Mucosa of gallbladder (tissue), 1 donor: ENCODE measurements at places on chromosomes 11 and 22.

GRCh38 chr11:28956446-28956845 is 848.3 kb downstream of the METTL15 start:
- no peak for DNase-seq

DNA sequence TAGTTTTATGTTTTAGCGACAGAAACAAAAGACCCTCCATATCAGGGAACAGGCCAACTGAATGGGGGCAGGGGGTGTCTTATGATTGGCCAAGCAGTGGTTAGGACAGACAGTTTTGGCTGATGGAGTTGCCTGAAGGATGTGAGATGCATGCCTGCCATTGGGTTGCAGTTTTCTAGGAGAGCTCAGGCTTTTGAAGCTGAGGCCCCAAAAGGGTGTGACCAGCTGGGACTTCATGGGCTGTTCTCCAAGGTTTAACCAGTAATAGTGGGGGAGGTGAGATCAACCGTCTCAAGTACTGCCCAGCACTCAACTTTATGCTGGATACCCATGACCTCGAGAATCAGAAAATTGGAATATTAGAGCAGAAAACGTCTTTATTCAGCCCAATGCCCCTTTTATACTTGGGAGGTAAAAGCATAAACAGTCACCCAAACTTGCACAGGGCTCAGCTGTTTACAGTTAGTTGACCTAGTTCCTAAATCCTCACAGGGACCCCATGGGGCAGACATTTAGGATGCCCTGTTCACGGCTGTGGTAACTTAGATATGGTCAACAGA is 13.5 kb downstream of the DTX4 start:
- no peak for DNase-seq

- DNase-seq: no peak
These were observed 92.3 kb downstream of the CD44 start for GRCh38 chr11:35231076-35231860.

DNA sequence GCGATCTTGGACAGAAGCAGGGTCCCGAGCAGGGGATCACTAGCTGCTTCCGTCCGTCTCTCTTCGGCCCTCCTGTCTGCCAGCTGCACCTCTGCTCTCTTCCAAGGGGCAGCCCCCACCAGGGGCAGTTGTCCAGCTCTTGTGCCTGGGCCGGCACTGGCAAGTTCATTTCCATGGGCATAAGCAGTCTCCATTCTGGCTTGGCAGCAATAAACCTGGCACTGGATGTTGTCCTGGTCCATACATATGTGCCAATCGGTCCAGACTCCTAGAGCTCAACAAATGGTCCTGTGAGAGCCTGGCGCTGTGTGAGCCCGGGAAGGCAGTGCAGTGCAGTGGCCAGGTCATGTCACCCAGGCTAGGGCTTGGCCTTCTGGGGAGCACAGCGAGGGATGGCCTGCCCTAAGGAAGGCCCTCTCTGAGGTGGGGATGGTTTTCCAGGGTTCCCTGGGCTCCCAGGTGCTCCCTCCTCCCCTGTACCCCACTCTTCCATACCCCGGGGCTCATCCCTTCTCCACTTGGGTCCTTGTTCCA is 60.4 kb downstream of the RPS6KA4 start:
- DNase-seq: no peak

DNA sequence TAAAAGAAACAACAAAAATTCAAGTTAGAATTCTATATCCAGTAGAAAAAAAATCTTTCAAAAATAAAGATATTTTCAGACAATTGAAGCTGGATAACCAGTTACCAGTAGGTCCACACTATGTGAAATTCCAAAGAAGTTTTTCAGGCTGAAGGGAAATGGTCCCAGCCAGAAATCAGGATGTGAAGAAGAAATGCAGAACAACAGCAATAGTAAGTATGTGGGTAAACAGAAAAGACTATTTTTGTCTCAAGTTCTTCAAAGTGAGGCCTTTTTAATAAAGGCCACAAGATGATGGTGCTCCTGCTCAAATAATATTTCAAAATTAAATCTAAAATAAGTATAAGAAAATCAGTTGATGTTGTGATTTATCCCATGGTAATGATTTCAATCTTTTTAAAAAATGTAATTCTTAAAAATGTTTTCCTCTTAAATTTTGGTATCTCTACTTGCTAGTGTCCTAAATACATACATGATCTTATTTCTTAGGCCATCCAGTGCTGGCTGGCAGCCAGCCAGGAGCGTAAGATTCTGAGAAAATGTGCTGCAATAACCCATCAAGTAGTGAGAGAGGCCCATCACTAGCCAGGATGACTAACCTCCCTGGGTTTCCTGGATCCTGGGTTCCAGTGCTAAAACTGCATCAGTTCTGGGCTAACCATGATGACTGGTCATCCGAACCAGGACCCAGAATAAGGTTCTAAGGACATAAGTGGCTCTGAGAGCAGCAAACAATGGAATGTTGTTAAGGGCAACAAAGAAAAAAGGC is 15.6 kb upstream of the UCP3 start:
- DNase-seq: peak; percentile 32

DNA sequence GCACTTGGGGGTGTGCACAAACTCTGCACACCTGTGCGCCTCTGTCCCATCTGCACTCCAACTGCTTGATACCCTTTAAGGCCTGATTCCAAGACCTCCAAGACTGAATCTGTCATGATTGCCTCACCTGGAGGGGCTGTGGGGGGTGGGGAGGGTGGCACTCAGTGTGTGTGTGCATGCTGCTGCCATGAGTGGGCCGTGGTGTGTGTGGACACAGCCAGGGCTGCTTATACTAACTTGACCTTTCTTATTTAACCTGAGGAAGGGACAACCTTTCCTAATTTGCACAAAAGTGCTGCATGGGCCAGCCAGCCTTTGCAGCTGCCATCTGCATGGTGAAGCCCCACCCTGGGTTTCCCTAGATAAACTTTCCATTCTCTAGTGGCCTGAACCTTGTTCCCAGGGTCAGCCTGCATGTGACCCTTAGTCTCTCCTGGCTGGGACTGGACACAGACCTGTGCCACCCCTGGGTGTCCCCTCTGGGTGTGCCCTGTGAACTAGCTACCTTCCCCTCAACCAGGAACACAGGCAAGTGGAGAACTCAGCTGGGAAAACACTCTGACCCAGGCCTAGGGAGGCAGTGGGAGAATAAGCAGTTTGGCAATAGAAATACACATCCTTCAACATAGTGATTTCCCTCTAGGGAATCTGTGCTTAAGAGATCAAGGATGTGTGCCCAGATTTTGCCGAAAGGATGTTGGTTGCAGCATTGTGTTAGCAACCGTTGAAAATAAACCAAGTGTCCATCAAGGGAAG is 45.4 kb upstream of the DKK3 start:
- DNase-seq: no peak

GRCh38 chr22:19508024-19508776 is 16.0 kb downstream of the CLDN5 start:
- DNase-seq: no peak

- DNase-seq: no peak
These were observed 2.5 kb downstream of the CELF1 start for GRCh38 chr11:47550288-47551047.

- DNase-seq: no peak
These were observed 81.4 kb downstream of the WNT7B start for GRCh38 chr22:45895436-45896152.

- DNase-seq: no peak
These were observed 1505.2 kb downstream of the TBC1D22A start for GRCh38 chr22:48267681-48268080.

DNA sequence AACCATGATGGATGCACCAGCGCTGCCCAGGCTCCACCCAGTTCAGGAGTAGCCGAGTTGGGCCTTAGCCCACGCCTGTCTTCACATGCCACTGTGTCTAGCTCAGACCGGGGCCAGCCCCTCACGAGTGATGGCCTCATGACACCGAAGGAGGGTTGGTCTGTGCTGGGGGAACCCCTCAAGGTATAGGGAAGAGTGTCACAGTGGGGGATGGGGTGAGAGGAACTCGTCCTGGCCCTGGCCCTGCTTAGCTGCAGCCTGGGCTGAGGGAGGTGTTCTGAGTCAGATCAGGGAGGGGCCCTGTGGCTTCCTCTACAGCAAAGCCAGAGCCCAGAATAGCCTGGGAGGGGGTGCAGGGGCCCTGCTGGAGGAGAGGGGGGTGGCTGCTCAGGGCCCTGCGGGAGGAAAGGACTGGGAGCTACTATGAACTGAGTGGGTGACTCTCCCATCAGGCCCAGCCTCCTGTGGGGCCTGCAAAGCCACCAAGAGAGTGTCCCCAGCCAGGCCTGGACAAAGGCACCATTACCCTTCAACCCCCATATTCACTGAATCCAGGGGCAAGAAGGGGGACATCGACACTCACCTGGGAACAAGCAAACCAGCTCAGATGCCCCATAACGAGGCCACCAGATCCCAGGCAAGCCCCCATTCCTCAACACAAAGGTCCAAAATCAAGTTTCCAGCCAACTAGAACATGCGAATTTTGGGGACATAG is 41.2 kb downstream of the IGLL5 start:
- no peak for DNase-seq

GRCh38 chr11:8758619-8759169 is 76.1 kb downstream of the RPL27A start:
- DNase-seq: no peak

DNA sequence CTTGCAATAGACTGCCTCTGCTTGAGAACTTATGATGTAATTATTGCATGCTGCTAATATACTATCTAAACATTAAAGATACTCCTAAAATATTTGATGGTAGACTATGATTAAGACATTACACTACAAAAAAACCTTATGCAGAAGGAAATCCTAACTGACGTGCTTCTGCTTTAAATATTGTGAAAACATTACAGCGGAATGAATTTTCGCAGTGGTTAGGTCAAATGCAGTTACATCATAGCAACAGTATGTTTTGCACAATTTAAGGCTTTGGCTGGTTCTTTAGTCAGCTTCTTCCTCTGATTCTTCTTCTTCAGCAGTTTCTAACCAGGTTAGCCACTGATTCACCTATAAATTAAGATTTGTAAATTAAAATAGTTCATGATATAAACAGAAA is 11.2 kb downstream of the EIF4G2 start:
- DNase-seq: no peak

DNA sequence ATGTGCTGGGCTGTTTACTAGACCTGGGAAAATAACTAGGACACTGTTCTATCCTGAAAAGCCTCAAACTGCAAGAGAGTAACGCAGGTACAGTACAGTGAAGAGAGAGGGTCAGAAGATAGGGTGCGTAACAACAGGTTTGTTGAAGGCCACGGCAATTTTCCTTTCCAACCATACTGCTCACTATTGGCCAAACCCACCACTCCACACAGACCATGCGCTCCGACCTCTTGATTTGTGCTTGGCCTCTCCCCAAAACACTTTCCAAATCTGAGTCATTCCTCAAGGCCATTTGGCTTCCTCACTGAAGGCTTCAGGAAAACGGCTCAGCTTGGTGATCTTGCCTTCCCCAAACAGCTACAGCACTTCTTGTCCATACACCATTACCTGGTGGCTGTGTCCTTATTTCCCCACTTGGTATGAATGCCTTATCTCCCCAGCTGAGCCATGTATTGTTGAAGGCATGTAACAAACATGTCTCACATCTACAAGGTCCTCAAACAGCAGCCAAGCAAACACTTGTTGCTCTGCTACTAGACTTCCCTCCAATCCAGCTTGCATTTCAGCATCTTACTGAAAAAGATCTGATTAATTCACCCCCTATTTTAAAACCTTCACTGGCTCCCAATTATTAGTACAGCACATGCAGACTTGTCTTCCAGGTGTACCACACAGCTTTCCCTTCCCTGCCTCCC is 40.9 kb downstream of the TCF20 start:
- no peak for DNase-seq

DNA sequence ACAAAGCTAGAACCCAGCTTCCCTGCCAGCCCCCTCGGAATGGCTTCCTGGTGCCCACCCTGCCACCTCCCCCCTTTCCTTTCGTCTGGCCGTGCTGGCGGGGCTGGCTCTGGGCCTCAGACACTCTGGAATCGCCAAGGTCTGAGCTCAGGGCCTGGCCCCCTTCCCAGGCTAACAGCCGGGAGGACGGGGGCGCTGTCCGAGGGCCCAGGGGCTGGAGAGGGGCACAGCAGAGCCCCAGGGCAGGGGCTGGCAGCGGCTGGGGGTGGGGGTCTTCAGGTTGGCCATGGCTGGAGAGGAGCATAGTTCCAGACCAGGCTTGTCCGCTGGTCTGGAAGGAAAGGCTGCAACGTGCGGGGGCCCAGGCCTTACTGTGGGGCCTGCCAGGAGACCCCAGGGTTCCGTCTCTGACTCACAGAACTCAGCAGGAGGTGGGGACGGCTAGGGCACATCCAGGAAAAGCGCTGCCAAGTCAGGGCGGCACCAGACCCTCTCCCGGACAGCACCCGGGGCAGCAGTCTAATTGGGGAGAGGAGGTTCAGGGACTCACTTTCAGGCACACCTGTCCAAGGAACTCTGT is 861 bp upstream of the LTBP3 start:
- peak; percentile 41 for DNase-seq

- no peak for DNase-seq
These were observed 8.0 kb downstream of the ANO1 start for GRCh38 chr11:70085815-70086769.

GRCh38 chr11:12329797-12330196 is 47.6 kb upstream of the PARVA start:
- no peak for DNase-seq

- no peak for DNase-seq
These were observed 86.2 kb downstream of the BDNF start for GRCh38 chr11:27614092-27614491.

- no peak for DNase-seq
These were observed 24.1 kb downstream of the PTPRJ start for GRCh38 chr11:48004456-48004855.

GRCh38 chr11:32594272-32594671 is 10.6 kb downstream of the EIF3M start:
- DNase-seq: no peak

DNA sequence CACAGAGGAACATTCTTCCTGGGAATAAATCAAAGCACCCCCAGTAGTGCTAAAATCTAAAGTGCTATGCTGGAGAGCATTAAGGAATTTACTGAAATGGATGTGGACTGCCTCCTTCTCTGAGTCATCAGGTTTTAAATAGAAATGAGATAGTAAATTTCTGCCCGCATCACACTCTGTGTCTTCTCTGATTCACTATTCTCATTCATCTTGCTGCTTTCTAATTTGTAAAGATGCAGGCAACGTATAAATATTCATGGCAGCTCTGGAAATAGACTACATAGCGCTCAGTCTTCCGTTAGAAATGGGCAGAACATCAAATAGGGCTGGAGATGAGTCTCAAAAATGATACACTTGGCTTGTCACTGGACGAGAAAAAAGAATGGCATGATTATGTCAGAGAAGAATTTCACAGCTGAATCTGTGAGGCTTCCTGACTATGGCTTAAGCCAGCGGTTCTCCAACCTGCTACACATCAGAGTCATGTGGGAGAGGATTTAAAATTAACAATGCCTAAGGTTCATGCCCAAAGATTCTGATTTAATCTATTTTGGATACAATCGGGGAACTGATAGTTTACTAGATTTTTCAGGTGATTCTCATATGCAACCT is 178.2 kb downstream of the LRRC4C start:
- no peak for DNase-seq

- no peak for DNase-seq
These were observed 226.7 kb upstream of the PDGFD start for GRCh38 chr11:104390651-104391050.

DNA sequence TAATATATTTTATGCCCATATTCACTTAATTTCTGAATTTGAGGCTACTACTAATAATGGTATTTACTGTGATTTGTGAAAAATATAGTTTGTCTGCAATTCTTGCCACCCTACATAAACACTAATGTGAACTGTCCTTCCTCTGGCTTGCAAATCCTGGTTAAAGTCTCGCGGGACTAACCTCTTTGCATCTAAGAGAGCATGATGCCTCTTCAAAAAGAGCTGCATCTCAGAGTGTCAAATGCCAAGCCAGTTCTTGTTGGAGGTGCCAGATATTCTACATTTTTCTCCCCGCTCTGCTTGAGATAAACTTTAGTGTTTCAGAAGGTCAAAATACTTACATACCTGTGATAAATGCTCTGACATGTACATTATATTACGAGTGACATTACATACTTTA is 2.1 kb downstream of the ARHGAP42 start:
- no peak for DNase-seq
